COLO829 (cell line): ENCODE measurements at places on chromosomes 16 and 17.

DNA sequence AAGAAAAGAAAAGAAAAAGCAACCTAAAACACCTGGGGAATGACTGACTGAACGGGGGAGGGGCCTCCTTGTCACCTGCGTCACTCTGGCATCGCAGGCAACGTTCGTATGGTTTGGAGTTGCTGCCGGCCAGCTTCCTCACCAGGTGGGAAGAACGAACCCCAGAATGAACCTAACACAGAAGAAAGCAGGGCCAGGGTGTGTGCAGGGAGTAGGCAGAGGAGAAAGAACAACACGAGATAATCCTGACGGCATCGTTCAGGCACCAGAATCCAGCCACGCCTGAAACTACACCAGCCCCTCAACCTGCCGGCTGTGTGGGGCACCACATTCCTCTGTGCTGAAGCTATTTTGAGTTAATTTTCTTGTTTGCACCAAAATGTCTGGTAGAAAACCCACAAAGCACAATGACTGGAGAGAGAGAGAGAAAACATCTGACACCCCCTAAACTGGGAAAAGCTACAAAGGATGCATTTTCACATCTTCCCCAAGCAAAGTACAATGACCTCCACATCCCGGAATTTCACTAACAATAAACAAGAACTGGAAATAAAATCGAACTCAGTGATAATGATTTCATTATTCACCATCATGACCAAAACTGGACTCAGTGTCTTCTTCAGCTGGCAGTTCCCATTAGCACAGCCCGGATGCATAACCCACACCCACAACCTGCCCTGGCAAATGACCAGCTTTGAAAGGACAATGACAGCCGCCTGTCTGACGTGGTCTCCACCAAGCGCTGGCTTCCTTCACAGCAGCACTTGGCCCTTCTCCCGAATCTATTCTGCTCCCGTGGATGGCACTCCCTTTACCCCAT is 23.6 kb downstream of the RAB40B start:
- no peak for DNase-seq

DNA sequence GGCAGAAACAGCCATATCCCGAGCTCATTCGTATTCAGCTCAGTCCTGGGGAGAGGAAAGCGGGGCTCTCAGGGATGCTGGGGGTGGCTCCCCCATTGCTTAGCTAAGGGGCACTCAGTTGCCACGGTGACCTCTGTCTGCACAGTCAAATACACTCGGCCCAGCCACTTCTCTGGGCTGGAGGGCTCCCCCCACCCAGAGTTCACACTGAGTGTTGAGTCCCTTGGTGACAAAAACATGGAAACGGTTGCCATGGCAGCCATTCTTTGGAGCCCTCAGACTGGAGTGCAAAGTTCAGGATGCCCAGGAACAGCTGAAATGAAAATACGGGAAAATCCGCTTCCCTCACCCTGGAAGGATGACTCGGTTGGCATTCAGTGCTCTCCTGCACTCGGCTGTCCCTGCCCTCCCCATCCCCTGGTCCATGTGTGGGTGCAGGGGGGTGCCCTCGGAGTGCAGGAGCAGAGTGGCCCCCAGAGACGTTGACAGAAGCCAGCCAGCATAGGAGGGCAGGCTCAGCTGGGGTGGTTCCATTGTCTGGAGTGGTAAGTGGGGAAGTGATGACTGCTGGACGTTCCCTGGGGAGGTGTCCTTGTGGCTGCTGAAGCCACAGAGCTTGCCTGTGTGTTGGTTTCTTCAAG is 216.5 kb downstream of the NTN1 start:
- no peak for DNase-seq

DNA sequence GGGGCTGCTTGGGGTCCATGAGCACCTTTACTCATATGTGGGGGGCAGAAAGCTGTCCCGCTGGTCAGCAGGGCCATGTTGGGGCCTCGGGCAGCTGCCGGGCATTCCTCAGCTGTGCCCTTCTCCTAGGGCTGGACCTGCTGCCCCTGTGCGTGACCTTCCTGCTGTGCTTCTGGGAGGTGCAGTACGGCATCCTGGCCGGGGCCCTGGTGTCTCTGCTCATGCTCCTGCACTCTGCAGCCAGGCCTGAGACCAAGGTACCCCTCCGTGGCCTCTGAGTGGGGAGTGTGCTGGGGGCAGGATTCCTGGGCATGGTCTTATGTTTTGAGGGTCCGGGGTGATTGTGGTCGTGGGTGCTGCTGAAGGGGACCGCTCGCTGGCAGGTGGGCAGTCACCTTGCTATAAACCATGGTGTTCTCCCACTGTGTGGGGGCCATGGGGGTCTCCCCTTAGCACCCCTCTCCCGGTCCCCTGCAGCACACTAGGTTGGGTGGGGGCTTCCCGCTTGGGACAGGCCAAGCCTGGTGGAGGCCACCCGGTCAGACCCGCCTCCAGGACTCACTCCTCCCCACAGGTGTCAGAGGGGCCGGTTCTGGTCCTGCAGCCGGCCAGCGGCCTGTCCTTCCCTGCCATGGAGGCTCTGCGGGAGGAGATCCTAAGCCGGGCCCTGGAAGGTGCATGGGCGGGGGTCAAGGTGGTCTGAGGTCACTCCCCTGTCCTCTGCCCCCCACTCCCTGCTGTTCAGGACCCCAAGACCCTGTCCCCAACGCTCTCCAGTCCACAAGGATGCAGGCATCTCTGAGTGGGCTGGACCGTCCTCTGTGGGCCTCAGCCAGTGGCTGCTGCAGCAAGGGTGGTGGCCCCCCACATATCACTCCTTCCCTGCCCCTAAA is 12.4 kb upstream of the RNF213 start:
- no peak for DNase-seq

DNA sequence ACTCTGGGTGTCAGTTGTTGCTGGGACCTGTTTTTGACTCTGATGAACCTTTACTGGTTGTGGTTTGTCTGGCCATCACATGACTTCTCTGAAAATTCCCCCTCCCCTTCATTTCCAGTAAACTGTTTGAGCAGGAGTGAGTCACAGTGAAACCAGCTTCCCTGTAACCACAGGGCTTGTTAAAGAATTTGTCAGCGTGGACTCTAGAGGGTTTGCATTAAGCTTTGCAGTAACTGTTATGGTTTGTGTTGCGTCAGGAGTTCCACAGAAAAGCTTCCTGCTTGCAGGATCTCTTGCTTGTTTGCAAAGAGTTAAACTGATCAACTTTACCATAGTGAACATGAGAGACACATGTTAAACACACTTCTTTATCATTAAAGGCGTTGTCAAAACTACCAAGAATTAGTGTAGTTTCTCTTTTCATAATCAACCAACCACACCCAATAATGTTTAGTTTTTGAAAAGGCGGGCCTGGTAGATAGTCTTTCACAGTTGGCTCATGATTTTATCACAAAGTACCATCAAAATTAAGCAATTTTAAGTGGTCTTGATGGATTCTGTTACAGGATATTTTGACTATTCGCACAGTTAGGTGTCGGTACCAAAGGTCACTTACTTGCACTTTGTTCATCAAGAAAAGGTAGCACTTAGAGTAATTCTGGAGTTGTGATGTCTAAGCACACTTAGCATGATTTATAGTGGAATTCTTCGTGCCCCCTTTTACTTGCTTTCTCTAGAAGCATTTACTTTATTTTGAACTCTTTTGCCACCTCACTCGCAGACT is 79.3 kb downstream of the VMP1 start:
- peak; percentile 83 for DNase-seq

- DNase-seq = no peak
Measured at GRCh38 chr16:89248196-89248982, 30.9 kb downstream of the ZNF778 start.

DNA sequence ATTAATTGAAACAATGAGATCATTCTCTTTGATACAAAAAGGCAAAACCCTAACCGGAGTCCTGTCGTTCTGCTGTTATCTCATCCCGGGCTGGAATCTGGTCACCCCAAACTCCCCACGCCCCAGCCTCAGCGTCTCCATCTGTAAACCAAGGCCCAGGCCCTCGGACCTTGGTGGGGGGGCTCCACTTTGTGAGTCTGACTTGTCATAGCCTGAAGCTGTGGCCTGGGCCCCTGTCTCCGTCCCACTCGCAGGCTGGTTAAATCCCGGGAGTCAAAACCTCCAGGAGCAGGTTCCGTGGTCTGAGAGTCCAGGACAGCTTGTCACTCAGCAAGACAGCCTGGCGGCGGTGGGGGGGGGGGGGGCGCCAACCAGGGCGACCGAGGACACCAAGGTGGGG is 50.0 kb downstream of the SLC7A5 start:
- no peak for DNase-seq

DNA sequence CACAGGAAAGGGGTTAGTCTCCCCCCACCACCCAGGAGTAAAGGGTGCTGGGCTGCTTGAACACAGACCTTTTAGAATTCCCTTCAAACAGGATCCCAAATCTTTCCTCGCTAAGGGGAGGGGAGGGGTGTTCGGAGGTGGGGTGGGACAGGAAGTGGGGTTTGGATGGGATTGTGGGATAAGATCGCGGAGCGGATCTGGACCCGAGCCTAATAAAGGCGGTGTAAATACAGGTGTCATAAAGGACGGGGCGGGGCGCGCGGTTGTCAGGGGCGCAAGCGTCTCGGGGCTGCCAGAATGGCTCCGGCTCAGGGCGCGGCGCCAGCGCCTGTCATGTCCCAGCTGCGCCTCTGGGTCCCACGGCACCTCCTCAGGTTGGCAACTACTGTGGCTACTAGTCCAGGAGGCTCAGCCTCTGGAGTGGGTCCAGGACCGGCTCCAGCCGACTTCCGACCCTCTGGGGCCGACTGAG is 59.8 kb upstream of the FBXO47 start:
- DNase-seq = no peak

DNA sequence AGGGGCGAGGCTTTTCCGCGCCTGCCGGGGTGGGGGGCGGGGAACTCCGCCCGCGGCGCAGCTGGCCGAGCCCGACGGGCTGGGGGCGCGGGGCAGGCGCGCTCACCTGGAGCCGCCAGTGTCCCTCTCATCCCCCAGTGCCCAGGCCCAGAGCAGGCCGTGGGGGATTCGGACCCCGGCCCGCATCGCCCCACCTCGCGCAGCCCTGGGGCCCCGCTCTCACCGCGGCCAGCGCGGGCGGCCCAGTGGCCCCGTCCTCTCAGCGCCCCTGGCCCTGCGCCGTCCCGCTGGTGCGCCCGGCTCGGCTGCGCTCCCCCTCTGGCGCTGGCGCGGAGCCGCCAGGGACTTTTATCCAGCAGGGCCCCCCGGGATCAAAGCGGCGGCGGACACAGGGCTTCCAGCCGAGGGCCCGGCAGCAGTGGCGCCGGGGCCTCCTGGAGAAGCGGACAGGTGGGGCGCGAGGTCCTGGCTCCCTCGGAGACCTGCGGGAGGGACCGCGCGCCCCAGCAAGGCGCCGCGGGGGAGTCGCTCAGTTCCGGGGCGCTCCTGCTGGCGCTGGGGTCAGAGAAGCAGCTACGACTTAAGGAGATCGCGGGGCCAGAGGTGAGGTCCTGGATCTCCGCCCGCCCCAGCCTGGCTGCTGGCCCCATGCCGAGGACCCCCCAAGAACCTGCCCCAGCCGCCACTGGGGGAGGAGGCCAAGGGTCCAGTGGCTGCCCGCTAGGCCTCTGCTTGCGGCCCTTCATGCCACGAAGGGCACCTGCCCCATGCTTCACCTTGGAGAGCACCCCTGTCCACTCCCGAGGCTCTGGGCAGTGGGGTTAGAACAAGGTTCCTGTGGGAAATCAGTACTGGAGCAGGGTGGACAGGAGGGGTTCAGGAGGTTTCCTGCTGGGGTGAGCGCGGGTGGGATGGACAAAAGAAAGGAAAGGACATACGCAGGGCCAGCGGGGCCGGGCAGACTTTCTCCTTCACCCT is 823 bp upstream of the NOTUM start:
- no peak for DNase-seq

- DNase-seq = no peak
Measured at GRCh38 chr16:2690852-2691251, 8.5 kb downstream of the KCTD5 start.

- DNase-seq = no peak
Measured at GRCh38 chr17:32870969-32871368, 6.0 kb downstream of the MYO1D start.

GRCh38 chr17:70613681-70614080 is 444.3 kb downstream of the KCNJ2 start:
- DNase-seq = no peak

DNA sequence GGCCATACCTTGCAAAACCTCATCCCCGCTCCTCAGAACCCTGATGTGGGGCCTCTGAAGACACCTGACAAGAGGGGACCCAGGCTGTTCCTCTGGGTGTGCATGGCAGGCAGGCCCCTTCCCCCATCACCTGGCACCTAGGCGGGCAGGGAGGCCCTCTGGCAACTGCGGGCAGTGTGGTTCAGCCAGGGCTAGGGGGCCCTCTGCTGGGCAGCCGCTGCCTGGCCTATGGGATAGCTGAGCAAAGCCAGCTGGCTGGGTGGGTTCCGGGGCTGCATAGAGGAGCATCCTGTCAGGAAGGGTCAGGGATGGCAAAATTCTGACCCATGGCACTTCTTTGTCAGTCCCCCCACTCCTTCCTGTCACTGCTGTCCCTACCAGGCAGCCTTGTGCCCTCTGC is 228.7 kb upstream of the ASIC2 start:
- no peak for DNase-seq

GRCh38 chr17:12514596-12514995 is 151.1 kb upstream of the MYOCD start:
- DNase-seq = no peak

- DNase-seq = no peak
Measured at GRCh38 chr17:71224824-71225575, 895.8 kb upstream of the SOX9 start.

DNA sequence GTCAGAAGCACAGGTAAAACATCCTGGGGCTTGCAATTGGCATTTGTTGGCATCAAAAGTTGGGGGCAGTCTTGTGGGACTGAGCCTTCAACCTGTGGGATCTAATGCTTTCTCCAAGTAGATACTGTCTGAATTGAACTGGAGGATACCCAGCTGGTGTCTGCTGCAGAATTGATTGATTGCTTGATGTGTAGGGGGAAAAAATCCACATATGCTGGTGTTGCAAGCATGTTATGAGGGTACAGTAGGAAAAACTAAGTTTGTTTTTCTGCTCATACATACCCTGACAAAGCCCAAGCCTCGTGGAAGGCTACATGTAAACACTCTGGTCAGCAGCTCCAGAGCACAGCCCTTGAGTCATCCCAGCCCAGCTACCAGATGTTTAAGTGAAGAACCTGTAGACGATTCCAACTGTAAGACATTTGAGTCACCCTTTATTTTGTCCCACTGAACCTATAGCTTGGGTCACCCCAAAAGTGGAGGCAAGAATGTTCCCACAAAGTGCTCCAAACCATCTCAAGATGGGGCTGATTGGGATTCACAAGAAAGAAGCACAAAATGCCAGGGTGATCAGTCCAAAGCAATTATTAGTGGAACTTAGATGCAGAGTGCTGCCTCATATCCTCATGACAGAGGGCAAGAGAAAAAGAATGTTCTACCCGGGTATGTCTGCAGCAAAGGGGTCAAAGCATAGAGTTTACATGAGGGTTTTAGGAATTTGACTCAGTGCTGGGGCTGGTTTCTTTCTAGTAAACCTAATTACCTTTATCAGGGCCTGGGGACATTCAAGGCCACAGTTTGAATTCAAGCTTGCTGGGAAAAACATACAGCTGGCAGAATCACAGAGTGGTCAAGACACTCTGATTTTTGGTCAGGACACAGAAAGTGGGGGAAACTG is 9.6 kb upstream of the APPBP2 start:
- no peak for DNase-seq
